ENCODE measurements at places on chromosomes 5 and 9. TPM values are rescaled to one million over a fixed set of nuclear protein-coding genes. Genes with fewer than 3 reads are reported as not detected.

The CBY3 gene
- not detected for total RNA-seq

The FOXD1 gene
- total RNA-seq, result 18.1 TPM

The KCNV2 gene
- total RNA-seq, result not detected

The RASGEF1C gene
- total RNA-seq, result 0.15 TPM

The INSL6 gene
- not detected for total RNA-seq

The PCDHGA8 gene
- total RNA-seq, result not detected

The HTR1A gene
- total RNA-seq, result not detected

The CHSY3 gene
- total RNA-seq, result 0.04 TPM

The FAM53C gene
- total RNA-seq, result 24.1 TPM

The CTXN3 gene
- total RNA-seq, result not detected

The CER1 gene
- not detected for total RNA-seq
